ENCODE measurements at places on chromosomes 13 and 19.
A peak's percentile ranks its signal among the peaks of the same experiment; 100 is the strongest.

DNA sequence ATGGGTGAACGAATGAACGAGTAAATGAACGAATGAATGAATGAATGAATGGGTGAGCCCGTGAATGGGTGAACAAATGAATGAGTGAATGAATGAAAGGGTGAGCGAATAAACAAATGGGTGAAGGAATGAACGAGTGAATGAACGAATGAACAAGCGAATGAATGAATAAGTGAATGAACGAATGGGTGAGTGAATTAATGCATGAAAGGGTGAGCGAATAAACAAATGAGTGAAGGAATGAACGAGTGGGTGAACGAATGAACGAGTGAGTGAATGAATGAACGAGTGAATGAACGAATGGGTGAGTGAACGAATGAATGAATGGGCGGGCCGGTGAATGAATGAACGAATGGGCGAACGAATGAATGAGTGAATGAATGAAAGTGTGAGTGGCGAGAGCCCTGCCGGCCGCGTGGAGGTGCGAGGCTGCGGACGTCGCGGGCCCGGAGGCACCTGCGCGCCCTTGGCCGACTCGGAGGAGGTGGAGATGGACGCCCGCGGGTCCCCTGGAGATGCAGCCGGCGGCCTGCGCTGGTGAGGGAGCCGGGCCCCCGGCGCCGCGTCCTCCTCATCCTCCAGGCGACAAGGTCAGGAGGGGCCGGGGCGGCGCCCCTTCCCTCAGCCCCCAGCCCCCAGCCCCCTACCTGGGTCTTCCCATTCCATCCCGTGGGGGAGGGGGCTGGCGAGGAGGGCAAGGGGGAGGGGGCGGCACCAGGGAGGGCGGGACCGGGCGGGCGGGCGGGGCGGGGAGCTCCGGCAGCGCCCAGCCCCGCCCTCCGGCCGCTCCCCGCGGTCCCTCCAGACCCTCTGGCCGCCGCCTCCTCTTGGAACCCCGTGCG lies 15.4 kb downstream of the ANKRD24 start:
- peak; percentile 52 for DNase-seq

DNA sequence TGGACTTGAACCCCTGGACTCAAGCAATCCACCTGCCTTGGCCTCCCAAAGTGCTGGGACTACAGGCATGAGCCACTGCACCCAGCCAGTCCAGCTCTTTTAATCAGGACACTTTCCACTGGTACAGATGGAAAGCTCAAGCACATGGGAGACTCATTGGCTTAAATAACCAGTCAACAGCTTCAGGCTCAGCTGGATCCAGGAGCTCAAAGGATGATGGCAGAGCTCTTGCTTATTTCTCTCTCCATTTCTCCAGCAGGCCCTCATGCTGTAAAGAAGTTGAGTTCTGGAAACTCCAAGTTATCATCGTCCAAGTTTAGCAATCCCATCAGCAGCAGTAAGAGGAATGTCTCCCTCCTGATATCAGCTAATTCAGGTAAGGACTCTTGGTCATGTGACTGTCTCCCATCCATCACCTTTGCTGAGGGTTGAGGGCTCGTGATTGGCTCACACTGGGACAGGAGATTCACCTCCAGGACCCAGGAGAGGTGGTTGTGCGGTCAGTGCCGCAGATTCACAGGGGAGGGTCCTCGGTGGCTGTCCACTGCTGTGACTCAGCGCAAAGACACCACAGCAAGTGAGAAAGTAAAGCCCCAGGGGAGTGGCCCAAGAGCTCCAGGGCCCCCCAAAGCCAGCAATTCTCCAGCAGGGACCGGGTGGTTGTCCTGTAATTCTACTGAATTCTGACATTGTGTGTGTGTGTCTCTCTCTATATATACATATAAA lies 5.1 kb downstream of the CCL25 start:
- no peak for DNase-seq

GRCh38 chr13:66375756-66376155 lies 854.4 kb downstream of the PCDH9 start:
- DNase-seq: no peak

GRCh38 chr19:4499855-4500254 lies 18.4 kb downstream of the PLIN4 start:
- no peak for DNase-seq

DNA sequence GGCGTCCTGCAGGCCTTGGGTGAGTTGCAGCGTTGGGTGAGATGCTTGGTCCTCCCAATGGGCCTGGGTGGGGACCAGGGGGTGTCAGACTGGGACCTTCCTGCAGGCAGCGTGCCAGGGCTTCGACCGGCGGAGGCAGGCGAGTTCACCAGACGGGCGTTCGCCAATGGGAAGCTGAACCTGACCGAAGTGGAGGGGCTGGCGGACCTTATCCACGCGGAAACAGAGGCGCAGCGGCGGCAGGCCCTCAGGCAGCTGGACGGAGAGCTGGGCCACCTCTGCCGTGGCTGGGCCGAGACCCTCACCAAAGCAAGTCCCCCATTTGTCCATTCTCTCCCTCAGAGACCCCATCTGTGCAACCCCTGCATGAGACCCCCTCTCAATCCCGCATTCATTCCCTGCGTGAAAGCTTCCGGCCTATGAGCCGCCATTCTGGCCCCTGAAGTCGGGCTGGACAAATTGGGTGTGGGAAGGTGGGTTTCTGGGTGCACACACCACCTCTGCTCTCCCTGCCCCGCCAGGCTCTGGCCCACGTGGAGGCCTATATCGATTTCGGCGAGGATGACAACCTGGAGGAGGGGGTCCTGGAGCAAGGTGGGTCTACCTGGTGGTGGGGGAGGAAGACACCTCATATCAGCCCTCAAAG lies 1.2 kb downstream of the GTPBP3 start:
- no peak for DNase-seq

- DNase-seq: no peak
Observed at GRCh38 chr19:39296055-39296645, at the start of gene IFNL1. Gene IFNL1 (plus strand): TSS chr19:39296407. CDS start chr19:39296422, 15 bp downstream.

GRCh38 chr13:68292601-68293000 lies 1062.5 kb upstream of the PCDH9 start:
- DNase-seq: no peak

GRCh38 chr19:50676625-50677197 lies 27.5 kb downstream of the C19orf81 start:
- no peak for DNase-seq

- no peak for DNase-seq
Observed at GRCh38 chr19:10639836-10640235, 14.3 kb upstream of the ILF3 start.

DNA sequence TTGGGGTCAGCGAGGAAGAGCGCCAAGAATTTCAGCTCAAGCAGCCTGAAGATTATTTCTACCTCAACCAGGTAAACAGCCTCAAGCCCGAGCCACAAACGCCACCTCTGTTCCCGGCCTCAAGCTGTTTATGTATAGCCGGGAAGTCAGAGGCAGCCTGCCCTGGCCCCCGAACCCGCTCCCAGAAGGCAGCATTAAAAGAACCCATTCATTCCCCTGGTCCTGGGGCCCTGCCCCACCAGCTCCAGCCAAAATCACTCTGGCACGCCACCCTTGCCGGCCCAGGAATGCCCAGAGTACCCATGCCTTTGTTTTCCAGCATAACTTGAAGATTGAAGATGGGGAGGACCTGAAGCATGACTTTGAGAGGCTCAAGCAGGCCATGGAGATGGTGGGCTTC lies 61.2 kb upstream of the USE1 start:
- no peak for DNase-seq

DNA sequence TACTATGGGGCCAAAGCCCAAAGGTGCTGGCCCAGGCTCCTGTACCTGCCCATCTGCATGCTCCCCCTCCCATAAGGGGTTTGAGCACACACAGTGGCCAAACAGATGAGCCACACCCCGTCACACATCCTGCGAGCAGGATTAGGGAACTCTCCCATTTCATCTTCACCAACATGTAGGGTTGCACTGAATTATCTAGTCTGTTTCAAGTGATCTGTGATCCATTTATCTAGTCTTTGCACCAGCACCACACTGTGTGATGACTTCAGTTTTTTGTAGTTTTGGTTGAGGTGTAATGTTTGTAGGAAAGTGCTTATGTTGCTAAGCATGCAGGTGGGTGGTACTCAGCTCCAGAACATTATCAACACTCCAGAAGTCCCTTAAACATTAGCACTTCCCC lies 249.3 kb downstream of the MYO16 start:
- DNase-seq: no peak

DNA sequence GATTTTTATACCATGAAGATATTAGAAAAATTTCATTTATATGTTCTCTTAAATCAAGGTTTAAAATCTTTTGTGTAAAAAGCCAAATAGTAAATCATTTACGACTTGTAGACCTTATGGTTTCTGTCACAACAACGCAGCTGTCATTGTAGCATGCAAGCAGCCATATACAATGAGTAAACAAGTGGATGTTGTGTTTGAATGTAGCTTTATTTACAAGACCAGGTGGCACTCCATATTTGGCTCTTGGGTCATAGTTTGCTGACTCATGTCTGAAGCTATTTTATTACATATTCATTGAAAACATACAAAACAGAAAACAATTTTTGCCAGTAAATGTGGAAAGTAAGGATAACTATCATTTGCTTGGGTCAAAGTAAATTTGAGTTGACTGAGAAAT lies 930.8 kb downstream of the SLITRK5 start:
- no peak for DNase-seq

- DNase-seq: no peak
Observed at GRCh38 chr13:39461685-39462266, 141.2 kb downstream of the LHFPL6 start.

All from eye (tissue), 1 donor.